ENCODE measurements at places on chromosomes 13 and 19.

- DNase-seq, result peak; percentile 57
These were observed 21.1 kb downstream of the ZNF473 start for GRCh38 chr19:50046649-50047503.

DNA sequence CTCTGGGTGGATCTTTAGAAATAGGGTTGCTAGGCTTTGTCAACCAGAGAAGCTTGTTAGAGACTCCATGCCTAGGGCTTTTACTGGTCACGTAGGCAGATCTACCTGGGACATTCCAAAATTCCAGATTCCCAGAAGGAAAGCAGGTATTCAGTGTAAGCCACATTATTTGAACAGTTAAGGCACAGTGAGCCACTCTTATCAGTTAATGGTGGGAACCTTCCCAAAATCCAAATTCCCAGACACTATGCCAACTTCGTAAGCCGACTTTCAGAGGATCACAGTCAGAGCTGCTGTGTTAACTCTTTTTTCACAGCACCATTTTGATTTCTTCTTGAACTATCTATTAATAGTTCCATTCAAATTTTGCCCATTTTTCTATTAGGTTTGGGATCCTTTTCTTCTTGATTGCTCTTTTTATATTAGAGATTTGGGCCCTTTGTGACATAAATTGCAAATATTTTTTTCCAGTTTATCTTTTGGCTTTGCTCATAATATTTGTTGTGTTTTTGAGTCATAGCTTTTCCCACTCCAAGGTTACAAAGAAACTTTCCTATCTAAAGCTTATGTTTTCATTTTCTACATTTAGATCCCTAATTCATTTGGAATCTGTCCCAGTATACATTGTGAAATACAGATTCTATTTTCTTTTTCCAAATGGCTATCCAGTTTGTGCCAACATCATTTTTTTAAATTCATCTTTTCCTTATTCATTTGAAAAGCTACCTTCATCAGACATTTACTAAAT is 77.3 kb downstream of the DHRS12 start:
- DNase-seq, result no peak

GRCh38 chr19:4455719-4456475 is 1.7 kb downstream of the UBXN6 start:
- DNase-seq, result peak; percentile 30

GRCh38 chr13:35594096-35594495 is 117.6 kb upstream of the MAB21L1 start:
- DNase-seq, result no peak

DNA sequence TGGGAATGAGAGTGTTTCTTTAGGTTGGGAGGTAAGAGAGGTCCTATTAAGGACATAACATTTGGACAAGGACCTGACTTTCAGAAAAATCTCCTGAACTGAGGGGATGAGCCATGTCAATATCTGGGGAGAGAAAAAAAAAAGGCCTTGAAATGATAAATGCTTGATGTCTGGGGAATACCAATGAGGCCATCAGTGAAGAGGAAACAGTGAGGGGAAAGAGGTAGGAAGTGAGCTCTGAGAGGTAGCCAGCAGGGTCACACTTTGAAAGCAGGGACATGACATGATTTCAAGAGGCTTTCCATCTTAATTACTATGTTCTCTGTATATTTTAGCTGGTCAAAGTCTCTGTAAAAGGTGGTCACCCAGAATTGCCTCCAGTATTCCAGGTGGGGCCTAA is 9.9 kb upstream of the UBE2L5 start:
- DNase-seq, result no peak

DNA sequence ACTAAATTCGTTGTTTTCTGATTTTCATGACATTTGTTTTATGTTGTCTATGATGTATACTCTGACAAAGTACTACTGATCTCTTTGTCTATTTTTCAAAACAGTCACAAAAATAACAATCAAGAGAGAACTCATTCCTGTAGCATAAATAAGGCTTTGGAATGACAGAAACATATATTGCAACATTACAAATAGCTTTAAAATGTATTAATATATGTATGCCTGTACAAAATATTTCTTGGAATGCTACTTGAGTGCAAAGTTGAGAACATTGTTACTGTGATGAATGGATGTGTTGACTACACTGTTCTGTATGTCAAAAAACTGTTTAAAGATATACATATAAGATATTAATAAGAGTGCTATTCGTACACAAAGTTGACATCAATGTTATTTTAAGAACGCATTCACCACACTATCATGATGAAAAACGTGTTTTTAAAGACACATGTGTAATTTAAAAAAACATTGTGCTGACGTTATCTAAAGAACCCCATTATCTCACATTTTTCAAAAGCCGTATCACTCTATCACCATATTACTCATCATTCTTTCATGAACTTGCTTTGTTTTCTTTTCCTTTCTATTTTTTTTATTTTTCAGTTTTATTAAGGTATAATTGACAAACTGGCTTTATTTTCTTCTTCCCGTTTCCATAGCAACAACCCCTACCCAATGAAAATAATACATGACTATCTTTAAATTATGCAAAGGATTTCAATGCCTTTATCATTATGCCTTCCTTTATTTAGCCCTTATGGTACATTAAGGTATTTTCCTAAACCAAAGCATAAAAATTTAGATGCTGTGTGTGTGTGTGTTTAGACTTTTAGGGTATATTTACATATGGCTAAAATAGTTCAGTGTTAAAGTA is 918.8 kb downstream of the SLITRK1 start:
- no peak for DNase-seq

- DNase-seq, result no peak
These were observed 3.8 kb downstream of the RAB20 start for GRCh38 chr13:110557610-110558305.

DNA sequence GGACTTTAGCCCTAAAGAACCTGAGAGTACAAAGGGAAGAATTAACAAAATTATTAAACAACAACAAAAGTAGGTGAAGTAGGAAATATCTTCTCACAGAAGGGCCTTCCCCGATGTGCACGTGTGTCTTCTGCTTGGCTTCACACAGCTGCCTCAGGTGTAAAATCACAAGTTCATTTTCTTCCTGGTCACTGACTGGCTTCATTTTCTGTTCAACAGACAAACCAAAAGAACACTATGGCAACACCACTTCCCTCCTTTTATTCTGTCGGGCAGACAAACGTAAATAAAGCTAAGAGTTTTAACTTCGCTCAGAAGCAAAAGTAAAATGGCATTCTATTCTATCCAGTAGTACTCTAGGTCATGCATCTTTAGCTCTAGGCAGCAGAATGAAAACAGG is 140.9 kb downstream of the TBC1D4 start:
- no peak for DNase-seq

DNA sequence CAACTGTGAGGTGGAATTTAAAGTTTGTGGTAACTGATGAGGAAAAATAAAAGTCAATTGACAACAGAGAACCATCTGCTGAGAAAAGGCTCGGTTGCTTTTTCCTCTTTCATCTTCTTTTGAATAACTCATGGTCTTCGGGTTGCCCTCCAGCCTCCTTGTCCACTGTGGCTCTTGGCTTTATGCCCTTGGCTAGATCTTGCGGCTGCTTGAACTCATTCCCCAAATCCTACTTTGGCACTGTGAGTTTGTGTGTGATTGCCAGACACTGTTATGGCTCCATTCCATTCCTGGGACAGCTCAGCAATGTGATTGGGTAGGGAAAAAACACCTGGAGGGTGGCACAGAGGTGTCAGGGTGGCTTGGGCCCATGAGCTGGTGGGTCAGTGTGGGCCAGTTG is 387.4 kb downstream of the DLEU7 start:
- DNase-seq, result no peak

DNA sequence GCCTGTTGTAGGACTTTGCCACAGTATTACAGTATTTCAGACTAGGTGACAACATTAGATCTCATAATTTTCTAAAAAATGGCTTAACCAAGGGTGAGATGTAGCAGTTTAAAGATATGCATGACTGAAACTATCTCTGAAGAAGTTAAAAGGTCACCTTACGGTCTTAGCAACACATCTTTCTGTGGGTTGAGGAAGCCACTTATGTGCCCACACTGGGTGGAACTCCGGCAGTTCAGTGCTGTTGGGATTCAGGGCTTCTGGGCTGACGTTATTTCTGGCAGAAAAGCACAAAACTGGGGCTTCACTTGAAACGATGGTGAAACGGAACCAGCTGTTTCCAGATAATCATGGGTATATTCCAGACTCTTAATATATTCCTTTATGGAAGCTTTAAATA is 697.3 kb downstream of the PCDH9 start:
- DNase-seq, result no peak

Measured in mesendoderm (in vitro differentiated cells).